ENCODE measurements at places on chromosomes 11 and 22. TPM values are rescaled to one million over a fixed set of nuclear protein-coding genes. Genes with fewer than 3 reads are reported as not detected.

EMSY gene
- 12.0 TPM for total RNA-seq

SYNGR1 gene
- total RNA-seq, result 0.72 TPM

GAB4 gene
- total RNA-seq, result under 0.01 TPM

CCDC89 gene
- total RNA-seq, result 0.56 TPM

ADORA2A gene
- total RNA-seq, result 37.6 TPM

CDKN1C gene
- total RNA-seq, result 4.7 TPM

SMIM35 gene
- total RNA-seq, result not detected

SYT7 gene
- 0.19 TPM for total RNA-seq

GANAB gene
- total RNA-seq, result 269 TPM

OR52N4 gene
- total RNA-seq, result not detected

LDHAL6A gene
- total RNA-seq, result not detected

SCUBE2 gene
- total RNA-seq, result 1.2 TPM

MS4A6E gene
- not detected for total RNA-seq

FAT3 gene
- total RNA-seq, result 0.28 TPM

APOBEC3B gene
- total RNA-seq, result 0.38 TPM

ASCL2 gene
- not detected for total RNA-seq

All from endothelial cell of coronary artery (primary cell).